ENCODE measurements at places on chromosomes 6 and 20.

- no peak for DNase-seq
Observed at GRCh38 chr6:15386110-15386755, 140.4 kb downstream of the JARID2 start.

DNA sequence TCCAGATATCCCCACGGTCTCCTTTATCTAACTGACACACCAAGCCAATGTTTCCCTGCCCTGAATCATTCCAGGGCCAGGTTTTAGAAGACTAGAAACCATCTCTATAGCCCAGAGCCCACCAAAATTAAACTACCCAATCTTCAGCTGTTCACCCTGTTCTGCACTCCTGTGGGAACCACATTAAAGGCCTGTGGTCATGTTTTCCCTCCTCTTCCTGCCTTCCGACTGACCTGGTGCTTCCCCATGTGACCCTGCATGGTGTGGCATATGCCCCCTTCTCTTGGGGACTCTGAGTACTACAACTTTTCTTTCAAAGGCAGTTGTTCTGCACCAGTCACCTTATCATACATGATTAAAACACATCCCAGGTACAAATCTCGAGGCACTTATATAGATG, 155.0 kb downstream of the TMEM200A start:
- DNase-seq, result no peak

DNA sequence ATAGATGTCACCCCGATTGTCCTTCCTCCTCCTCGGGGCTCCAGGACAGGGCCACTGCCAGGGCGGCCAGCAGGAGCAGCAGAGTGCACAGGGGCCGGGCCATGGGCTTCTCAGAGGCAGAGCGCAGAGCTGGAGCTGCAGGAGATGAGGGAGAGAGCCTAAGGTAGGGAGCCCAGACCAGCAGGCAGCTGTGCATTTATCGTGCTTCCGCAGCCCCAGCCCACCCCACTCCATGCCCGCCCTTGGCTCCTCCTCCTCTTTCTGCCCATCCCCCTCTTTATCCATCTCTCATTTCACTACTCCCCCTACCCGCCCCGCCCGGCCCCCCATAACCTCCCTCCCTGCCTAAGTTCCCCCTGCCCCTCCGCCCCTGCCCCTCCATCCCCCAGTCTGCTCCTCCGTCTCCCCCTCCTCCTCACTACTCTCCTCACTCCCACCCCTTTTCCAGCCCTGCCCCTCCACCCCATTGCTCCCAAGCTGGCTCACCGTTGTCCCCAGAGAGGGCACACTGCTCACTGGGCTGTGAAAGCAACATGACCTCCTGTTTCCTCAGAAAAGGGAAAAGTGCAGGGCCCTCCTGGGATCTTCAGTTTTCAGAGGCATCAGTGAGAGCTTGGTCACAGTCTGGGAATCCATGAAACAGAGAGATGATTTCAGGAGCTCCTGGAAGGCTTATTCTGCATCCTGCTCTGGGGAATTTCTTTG, 25.5 kb upstream of the CST1 start:
- no peak for DNase-seq

DNA sequence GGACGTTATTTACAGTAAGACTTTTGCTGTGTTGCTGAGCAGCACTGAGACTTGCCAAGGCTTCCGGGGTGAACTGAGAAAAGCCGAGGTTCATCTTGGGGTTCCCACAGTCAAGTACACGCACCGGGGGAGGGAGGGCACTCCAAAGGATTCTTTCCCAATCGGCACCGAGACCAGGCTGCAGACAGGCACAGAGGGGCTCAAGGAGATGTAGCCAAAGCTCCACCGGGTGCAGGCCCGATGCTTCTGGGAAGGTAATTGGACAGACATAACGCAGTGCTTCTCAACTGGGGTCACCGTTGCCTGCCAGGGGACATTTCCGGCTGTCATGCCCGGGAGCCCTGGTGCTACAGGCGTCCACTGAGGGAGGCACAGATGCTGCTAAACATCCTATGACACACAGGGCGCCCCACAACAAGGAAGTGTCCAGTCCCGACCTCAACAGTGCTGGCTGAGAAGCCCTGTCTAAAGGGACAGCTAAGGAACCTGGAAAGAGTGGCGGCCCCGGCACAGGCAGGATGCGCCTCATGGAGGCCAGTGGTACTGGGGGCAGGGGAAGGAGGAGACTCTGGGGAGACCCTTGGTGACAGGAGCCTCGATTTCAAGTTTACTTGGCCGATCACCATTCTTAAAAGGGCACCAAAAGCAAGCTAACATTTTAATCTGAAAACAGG, 92.9 kb downstream of the RAMACL start:
- no peak for DNase-seq

- no peak for DNase-seq
Observed at GRCh38 chr20:42474646-42475045, 715.1 kb downstream of the PTPRT start.

- DNase-seq, result no peak
Observed at GRCh38 chr6:131758920-131759319, 48.1 kb upstream of the CTAGE9 start.

DNA sequence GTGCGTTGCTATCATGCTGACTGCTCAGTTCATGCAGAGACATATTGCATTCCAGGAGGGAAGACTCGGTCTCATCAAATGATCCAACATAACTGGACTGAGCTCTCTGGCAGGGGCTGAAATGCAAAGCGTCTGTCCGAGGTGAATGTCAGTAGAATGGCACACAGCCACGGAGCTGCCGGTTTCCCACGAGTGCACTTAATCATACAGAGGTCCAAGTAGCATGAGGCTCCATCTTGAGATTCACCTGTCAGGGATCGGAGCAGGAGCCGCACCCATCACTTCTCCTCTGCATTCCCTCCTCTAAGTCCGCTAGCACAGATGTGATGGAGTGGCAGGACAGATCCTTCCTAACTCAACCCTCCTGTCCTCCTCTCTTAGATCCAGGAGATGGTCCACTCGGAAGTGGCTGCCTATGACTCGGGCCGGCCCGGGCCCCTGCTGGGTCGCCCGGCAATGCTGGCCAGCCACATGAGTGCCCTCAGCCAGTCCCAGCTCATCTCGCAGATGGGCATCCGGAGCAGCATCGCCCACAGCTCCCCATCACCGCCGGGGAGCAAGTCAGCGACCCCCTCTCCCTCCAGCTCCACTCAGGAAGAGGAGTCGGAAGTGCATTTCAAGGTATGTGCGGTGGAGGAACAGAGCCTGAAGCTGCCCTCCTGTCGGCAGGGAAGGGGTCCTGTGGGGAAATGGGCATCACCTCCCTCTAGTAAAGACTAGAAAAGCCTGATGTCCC, 135.9 kb downstream of the JPH2 start:
- DNase-seq, result no peak

DNA sequence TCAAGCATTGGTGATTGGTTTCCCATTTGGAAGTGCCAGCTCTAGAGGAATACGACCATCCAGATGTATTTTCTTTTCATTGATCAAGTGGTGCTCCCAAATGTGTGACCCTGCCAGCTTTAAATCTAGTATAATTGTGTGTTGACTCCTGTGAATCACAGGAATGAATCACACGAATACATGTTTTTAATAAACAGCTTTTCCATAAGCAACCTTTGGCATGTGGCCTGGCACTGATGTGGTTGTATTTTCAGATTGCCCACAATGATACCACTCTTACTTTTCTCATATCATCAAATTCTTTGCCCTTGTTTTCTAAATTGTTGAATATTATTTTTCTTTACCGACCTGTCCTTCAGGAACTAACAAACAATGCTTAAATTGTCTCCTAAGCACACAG, 367 bp downstream of the GSTA3 start:
- no peak for DNase-seq

GRCh38 chr20:25276533-25277050, 28.7 kb downstream of the PYGB start:
- DNase-seq, result no peak

DNA sequence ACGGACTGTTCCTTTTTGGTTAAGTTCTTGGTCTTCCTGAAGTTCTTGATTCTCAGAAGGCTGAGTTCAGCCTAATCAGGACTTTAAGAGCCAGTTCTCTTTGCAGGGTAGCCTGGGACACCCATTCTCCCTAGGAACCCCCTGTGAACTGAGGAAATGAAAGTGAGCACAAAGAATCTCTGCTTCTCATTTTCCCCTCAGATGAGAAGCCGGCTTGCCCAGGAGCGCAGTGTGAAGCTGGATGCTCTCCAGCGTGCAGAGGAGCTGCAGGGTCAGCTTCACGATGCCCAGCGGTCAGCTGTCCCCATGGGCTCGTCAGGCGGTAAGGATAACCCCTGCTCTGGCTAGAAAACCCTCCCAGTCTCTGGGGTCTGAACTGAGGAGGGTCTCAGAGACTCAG, 34.0 kb downstream of the CD164 start:
- no peak for DNase-seq

Data from D721Med (cell line).